Coronary artery (tissue), 2 donors: ENCODE measurements at places on chromosomes 16 and 17.
A peak's percentile ranks its signal among the peaks of the same experiment; 100 is the strongest.

DNA sequence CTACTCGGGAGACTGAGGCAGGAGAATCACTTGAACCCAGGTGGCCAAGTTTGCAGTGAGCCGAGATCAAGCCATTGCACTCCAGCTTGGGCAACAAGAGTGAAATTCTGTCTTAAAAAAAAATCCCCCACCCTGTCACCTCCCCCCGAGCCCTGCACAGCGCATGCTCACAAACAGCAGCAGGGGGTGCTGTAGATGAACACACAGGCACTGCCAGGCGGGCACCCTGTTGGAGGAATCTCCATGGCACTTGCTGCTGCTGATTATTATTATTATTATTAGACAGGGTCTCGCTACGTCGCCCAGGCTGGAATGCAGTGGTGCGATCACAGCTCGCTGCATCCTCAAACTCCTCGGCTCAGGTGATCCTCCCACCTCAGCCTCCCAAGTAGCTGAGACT lies 24.6 kb downstream of the FZD2 start:
- no peak for DNase-seq

- peak; percentile 77 for DNase-seq
These were observed 9.1 kb upstream of the MSL1 start for GRCh38 chr17:40112718-40113109.

DNA sequence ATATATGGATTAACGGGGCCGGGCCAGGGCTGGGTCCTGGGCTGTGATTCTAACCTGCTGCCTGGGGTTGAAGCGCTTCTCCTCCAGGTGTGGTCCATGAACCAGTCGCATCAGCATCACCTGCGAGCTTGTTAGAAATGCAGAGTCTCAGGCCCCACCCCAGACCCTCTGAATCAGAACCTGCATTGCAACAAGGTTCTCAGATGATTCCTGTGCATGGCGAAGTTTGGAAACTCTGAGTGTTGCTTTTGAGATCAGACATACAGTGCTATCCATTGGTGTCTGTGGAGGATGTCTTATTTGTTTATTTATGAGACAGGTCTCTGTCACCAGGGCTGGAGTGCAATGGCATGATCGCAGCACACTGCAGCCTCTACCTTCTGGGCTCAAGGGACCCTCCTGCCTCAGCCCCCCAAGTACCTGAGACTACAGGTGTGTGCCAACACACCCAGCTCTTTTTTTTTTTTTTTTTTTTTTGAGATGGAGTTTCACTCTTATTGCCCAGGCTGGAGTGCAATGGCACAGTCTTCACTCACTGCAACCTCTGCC lies 99.8 kb downstream of the PITPNC1 start:
- no peak for DNase-seq

- DNase-seq = no peak
These were observed 11.2 kb downstream of the CDRT15 start for GRCh38 chr17:14225254-14225980.

DNA sequence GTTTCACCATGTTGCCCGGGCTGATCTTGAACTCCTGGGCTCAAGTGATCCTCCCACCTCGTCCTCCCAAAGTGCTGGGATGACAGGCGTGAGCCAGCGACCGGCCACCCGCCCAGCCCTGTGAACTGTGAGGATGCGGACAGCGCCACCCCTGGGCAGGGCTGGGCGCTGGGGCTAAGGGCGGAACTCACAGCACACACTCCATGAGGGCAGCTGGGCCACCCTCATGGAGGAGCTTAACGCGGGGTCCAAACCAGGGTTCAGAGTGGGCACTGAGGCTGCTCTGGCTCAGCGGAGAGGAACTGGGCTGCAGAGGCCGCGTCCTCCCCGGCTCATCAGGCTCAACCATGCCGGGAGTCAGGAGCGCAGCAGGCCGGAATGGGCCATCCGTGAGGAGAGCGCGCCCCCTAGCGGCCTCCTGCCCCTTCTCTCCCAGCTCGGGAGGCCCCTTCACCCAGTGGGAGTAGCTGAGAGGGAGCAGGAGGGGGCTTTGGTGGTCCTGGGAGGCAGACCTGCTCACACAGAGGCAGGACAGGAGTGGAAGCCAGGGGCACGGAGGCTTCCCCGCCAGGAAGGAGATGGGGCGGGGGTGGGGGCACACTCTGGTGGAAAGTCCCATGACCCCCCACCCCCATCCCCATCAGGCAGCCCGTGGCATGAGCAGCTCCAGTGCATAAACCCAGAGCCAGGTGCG lies 13.8 kb downstream of the CORO7 start:
- peak; percentile 87 for DNase-seq

GRCh38 chr17:16991349-16992009 lies 19.6 kb upstream of the TNFRSF13B start:
- no peak for DNase-seq

DNA sequence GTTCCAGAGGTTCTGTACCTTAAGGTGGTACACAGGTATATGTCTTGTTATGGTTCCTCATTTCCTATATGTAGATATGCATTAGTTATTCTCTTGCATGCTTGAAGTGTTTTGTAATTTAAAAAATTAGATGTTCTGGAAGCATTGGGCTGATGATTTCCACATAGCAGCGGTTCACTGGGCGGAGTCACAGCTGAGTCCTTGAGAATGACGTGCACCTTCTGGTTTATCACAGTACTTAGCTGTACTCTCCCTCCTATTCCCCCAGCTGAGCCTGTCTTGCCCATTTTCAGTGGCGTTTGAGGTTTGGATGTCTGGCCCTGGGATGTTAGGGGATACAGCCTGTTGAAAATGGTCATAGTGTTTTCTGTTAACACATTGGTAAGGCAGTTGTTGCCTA lies 327.1 kb downstream of the SNX29 start:
- DNase-seq = no peak

DNA sequence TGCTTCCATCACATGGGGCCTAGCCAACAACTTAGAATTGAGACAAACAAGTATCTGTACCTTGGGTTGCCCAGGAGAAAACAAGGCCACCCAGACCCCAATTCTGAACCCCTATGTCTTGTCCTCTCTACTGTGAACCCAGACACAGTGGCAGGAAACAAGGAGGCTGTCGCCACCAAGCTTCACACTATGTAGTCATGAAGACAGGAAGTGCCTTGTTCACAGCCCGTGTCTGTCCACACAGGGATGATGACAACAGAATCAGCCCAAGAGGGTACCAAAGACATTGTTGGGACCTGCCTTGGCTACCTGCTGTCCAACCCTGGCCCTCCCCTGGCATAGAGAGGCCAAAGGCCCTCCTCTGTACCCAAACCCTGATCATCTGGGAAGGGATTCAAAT lies 84.8 kb downstream of the CDYL2 start:
- no peak for DNase-seq

DNA sequence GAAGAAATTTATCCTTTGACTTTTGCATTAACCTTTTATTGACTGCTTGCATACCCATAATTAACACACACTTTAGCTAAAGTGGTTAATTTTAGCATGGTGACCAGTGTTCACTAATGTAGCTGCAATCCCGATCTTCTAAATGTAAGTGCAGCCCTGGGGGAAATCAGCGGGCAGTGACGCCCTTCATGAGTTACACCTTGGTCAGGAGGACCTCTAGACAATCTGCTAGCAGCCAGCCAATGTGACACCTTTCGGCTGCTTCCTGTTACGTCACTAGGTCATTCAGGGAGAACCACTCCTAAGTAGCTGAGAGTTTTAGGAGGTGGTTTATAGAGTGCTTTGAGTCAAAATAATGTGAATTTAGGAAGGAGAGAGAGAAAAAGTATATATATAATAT lies 180.5 kb downstream of the IRX3 start:
- no peak for DNase-seq

DNA sequence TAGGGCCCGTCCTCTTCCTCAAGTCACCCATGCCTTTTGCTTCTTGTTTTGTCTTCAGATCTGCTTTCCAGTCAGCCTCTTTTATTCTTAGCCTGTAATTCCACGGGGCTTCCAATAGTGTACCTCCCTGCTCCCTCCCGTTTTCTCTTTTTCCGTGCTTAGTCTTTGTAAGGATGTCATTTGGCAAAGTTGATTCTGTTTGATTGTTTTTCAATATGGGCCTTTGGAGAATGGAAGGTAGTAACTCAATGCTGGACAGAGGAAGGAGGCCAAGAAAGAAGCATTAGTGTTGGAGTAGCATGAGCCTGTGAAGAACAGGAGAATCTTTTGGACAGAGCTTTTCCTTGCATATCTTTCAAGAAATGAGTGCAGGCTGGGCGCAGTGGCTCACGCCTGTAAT lies 6.5 kb downstream of the WWP2 start:
- DNase-seq = no peak

- no peak for DNase-seq
These were observed 96.5 kb upstream of the NLRP1 start for GRCh38 chr17:5680766-5681165.

GRCh38 chr17:20203018-20203417 lies 193.9 kb downstream of the SPECC1 start:
- DNase-seq = no peak

- no peak for DNase-seq
These were observed 210.0 kb upstream of the GSE1 start for GRCh38 chr16:85402910-85403692.

- DNase-seq = no peak
These were observed 744 bp downstream of the SALL1 start for GRCh38 chr16:51150165-51150887.

DNA sequence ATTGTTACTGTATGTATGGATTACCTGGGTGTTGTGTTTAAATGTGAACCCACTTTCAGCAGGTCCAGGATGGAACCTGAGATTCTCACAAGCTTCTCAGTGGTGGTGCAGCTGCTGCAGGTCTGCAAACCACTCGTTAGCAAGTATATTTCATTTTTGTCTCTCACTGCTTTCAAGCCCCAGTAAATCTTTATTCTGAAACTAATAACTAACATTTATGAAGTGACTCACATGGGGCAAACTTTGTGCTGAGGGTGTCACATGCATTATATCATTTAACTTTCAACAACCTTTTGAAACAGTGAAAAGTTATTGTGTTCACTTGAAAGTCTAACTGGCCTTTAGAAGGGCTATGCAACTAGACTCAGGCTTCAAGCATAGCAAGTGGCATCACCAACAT lies 98.9 kb upstream of the DYNLRB2 start:
- no peak for DNase-seq

DNA sequence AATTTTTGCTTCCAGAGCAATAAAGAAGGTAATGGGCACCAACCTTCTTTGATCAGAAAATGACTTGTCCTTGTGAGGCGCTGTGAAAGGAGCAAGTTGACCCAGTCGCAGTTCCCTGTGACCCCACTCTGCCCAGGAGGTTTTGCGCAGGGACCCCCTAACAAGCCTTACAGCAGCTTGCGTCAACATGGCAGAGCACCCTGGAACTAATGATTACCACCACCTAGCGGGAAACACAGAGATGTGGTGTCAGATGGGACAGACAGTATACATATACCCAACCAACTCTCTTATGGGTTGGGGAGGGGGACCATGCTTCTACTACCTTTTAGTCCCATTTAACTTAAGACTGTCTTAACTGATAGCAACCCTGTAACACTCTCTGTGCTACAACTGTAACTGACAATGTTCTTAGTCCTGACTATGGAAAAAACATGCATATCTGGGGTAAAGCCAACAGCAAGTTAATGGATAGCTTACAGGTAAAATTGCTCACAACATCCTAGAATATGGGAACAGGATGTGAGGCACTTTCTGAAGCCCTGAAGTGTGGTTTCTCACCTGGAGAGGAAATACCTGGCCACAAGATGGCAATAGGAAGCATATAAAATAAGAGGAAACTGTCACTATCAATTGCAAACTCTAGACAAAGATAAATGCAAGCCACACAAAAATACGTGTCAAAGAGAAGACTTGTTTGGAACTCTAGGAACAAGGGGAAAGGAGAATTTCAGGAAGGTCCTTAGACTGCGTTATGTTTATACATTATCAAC lies 3.0 kb downstream of the KARS1 start:
- no peak for DNase-seq

- peak; percentile 58 for DNase-seq
These were observed 340.3 kb upstream of the CDH5 start for GRCh38 chr16:66026211-66026610.

GRCh38 chr16:1297018-1297696 lies 12.3 kb upstream of the UBE2I start:
- no peak for DNase-seq

DNA sequence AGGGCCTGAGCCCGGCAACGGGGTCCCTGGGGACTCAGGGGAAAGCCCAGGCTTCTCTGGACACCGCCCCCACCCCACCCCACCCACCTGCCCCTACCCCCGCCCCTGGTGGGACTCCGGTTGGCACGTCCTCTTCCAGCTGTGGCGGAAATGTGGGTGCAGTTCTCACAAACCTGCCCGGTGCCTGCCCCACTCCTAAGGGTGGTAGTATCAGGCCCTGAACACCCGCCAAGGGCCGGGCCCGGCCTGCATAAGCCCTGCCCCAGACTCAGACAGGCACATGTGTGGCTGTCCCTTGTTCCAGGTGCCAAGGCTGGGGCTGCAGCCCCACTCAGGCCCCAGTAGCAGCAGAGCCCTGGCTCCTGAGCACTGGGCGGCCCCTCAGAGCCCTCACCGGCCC lies 58.1 kb downstream of the ACTG1 start:
- no peak for DNase-seq

DNA sequence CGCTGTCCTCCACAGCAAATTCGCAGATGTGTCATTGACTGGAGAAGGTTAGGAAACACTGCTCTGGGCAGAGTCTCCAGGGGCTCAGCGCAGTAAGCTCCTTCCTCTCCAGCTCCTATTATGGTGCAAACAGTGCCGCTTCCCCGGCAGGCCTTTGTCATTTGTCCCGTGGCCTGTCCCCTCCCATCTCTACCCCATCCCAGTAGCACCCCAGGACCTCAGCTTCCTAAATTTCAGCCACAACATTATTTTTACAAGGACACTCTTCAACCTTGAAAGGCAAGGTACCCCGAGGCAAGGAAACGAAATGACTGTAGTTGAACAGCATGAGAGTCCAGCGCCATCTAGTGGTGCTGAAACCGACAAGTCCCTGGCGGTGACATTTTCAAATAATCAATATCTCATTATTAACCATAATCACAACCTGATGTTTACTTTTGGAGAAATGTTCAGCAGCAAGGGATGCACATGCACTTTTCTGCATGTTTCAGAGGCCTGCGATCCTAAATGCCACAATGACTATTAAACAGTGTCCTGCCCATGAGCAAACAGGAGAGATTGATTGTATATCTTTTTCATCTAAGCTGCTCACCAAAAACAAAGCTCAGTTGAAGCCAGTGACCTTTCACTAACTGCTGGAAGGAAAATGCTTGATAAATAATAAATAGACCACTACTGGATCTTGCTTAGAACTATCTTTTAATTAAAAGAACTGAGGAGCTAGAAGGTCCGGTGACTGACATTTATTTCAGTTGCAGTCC lies 16.5 kb downstream of the MRPS23 start:
- peak; percentile 84 for DNase-seq

DNA sequence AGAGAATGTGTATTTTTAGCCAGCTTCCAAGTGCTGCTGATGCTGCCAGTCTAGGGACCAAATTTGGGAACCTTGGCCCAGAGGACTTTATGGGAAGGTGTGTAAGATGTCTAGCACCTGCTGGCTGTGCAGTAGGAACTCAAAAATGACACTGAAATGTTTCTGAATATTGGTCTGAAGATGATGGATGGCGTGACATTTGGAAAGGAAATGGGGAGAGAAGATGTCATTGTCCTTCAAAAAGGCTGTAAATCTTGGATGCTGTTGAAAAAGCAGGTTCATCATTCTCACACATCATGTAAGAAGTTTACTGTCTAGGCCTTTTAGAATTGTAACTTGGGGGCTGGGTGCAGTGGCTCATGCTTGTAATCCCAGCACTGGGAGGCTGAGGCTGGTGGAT lies 6.7 kb downstream of the EPN2 start:
- no peak for DNase-seq

GRCh38 chr16:84825896-84826557 lies 6.2 kb downstream of the CRISPLD2 start:
- DNase-seq = no peak
